NCI-H1436 (cell line): ENCODE measurements at places on chromosomes 11 and 22.

- peak; percentile 35 for DNase-seq
Observed at GRCh38 chr11:20656901-20657300, 12.5 kb upstream of the NELL1 start.

- DNase-seq, result no peak
Observed at GRCh38 chr11:60589611-60590010, 74.4 kb downstream of the MS4A13 start.

DNA sequence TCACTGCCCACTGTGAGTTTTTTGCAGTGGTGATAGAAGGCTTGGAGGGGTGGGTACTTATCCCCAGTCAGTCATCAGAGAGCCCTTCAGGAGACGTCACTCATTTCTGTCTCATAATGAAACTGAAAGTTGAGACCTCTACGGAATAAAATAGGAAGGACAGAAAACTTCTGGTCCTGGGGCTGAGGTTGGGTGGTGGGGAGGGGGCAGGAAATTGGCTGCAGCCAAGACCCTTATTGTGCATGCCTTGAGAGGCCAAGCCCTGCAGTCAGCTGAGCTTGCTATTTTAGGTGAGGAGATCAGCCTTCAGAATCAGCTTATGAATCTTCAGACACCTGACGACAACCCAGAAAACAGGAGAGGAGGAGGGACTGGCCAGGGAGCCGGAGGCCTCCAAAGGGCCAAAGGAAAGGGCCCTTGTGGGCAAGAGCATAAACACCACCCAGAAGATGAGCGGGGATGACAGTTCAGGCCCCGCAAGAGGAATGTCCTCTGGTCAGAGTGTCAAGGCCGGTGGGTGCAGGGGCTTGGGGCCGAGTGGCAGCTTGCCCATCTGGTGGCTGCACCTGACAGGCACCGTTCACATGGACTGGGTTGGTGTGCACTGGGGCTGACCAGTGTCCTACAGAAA, 17.9 kb upstream of the ADA2 start:
- DNase-seq, result no peak

GRCh38 chr11:106828976-106829375, 189.3 kb downstream of the GUCY1A2 start:
- no peak for DNase-seq

DNA sequence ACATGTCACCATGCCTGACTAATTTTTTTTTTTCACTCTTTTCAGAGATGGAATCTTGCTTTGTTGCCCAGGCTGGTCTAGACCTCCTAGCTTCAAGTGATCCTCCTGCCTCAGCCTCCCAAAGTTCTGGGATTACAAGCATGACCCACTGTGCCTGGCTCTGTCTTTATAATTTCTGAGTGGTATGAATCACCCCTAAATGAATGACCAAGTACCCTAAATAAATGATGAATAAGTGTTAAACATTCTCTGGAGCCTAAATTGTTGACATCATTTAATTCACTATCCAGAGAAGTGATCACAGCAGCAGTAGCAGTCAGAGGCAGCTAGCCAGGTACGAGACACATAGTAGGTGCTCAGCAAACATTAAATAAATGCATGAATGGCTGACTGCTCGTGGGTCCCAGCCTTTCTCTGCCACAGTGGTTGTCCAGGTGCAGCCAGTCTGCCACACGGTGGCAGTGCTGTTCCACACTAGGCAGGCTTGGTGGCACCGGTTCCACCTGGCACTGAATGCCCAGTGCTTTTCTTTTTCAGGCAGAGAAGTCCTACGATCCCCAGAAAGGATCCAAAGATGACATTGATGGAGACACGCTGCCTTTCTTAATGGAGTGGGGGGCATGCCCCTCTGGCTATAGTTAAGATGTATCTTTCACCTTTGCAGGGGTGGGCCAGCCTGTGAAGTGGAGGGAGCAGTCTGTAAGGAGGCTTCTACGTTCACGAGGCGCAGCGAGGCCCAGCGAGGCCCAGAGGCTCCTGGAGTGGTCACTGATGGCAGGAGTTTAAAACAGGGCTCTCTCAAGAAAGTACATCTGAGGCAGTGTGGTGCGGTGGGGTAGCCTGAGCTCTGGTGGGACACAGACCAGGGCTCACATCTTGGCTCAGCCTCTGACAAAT, 8.7 kb upstream of the TTC12 start:
- DNase-seq, result peak; percentile 63

- DNase-seq, result no peak
Observed at GRCh38 chr11:129590753-129591475, 215.3 kb downstream of the BARX2 start.
